ENCODE measurements at places on chromosomes 7 and 10.
A peak's percentile ranks its signal among the peaks of the same experiment; 100 is the strongest.

DNA sequence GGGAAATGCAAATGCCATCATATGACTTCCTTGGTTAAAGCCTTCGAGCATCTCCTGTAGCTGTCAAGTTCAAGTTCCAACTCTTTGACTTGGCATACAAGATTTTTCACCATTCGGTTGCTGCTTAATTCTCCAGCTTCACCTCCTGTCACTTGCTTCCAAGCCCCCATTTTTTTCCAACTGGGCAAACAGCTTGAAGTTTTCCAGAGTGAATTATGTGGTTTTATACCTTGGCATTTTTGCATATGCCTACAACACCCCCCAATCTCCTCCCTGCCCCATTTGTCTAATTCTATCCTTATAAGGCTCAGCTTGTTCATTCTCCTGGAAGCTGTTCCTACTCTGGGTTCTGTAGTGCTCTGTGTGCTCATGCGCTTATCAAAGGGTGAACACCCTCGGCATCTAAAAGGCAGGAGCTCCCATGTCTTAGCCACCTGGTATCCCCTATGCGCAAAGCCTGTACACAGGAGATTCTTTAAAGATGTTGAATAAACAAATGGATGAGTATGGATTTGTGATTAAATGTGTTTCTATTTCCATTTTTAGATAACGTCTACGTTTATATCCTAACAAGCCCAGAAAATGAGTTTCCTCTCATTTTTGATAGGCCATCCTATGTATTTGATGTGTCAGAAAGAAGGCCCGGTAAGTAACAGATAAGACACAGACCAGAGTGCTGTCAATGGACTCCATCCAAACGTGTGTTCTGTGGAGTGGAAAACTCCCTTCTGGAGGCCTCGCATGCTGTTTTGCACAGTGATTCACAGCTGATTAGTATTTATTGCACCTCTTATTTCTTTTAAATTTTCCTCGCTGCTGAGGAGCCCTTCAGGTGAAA is 52.5 kb downstream of the CDHR3 start:
- DNase-seq: no peak

- no peak for DNase-seq
Observed at GRCh38 chr7:120677535-120677934, 180.4 kb downstream of the TSPAN12 start.

GRCh38 chr7:8442814-8443304 is 9.4 kb downstream of the NXPH1 start:
- DNase-seq: peak; percentile 15

DNA sequence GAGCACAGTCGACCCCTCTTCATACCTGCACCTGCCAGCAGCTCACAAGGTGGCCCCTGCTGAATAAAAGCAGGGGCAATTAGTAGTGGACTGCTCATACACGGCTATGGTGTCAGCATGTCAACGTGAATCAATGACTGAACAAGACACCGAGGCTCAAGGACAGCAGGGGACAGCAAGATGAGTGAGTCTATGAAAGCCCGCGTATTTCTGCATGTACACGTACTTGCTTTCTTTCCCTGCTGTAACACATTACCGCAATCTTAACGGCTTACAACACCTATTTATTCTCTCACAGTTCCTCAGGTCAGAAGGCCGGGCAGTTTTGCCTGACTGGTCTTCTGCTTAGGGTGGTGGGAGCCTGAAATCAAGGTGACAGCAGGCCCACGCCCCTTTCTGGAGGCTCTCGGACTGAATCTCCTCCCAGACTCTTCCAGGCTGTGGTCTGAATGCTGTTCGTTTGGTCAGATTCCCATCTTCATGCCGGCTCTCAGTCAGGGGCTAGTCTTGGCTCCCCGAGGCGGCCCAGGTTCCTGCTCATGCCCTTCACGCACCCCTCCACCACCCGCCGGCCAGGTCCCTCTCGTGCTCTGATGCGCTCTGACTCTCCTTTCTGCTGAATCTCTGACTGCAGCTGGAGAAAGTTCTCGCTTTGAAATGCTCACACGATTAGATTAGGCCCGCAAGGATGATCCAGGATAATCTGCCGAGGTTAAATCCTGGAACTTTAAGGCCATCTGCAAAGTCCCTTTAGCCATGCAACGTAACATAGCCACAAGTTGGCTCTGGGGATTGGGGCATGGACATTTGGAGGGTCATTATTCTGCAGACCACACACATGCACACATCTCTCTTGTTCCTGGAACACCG is 7.8 kb upstream of the PPP2R2D start:
- DNase-seq: no peak

DNA sequence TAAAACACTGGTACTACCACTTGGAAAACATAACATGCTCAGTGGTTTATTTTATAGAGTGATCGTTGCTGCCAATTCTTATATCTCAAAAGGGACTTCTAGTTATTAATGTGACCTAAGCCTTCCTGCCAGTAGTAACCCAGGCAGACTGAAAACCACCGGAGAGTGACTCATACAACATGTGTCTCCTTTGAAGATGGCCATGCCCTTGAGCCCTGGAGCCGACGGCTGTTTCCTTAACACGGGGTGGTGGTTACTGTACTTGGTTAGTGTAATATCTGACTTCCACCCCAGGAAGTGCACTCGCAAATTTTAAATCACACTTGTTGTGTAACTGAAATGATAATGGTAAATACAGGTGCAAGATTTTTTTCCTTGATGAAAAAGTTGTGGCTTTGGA is 30.5 kb downstream of the JAKMIP3 start:
- no peak for DNase-seq

DNA sequence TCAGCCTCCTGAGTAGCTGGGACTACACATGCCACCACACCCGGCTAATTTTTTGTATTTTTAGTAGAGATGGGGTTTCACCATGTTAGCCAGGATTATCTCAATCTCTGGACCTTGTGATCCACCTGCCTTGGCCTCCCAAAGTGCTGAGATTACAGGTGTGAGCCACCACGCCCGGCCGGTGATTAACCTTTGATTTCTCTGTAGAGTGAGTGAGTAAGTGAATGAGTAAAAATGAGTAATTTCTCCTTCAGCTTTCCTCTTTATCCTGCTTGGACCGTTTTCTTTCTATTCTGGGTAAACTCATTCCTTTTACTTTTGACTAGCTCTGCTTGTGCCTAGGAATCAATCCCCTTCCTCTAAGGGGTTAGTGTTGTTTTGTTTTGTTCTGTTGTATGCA is 36.8 kb downstream of the ST7 start:
- DNase-seq: no peak

DNA sequence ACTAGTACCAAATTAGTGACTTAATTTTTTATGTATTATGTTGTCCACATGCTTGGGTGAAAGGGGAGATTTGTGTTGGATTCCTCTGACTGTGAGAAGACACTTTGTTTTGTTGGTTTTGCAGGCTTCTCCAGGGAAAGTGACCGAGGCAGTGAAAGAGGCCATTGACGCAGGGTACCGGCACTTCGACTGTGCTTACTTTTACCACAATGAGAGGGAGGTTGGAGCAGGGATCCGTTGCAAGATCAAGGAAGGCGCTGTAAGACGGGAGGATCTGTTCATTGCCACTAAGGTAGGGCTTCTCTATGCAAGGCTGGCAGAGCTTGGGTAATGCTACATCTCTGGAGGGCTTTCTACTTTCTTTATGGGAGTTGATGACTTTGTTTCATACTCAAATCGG is 4.5 kb downstream of the AKR1E2 start:
- no peak for DNase-seq

DNA sequence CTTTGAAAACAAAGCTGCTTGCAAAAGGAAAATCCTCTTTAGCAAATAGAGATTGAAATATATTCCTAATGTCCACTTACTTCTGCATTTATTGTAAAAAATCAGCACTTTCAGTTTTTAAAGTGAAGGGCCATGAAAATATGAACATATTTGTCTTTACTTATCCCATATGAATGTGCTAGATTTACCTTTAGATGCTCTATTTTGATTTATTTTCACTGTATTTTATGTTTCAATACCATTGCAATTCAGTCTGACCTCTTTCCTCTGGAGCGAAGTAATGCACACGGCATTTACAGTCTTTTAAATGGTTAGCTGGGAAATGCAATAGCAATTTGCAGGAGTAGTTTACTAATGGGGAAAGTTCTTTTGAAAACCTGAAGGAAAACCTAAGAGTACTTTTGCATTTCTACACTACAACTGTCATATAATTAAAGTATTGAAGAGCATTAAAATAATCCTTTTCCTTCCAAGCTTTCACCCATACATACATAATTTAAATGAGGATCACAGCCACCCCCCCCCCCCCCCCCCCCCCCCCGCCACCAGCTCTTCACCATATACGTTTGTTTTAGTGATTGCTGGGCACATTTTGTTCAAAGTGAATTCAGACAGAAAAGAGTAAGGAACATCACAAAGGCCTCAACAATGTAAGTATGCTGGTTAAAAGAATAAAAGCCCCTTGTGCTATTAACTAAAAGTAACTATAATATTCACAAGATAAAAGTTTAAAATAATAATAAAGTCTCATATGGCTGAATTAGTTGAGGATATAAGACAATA is 3.5 kb downstream of the SKIDA1 start:
- no peak for DNase-seq

- DNase-seq: peak; percentile 77
Observed at GRCh38 chr7:35519971-35520809, 174.7 kb downstream of the HERPUD2 start.

GRCh38 chr7:127794551-127794950 is 142.6 kb downstream of the SND1 start:
- no peak for DNase-seq

GRCh38 chr7:46450886-46451285 is 529.8 kb upstream of the IGFBP3 start:
- no peak for DNase-seq

GRCh38 chr7:21128062-21128817 is 299.6 kb upstream of the SP4 start:
- no peak for DNase-seq

- no peak for DNase-seq
Observed at GRCh38 chr10:73759512-73760115, 15.4 kb downstream of the SEC24C start.

DNA sequence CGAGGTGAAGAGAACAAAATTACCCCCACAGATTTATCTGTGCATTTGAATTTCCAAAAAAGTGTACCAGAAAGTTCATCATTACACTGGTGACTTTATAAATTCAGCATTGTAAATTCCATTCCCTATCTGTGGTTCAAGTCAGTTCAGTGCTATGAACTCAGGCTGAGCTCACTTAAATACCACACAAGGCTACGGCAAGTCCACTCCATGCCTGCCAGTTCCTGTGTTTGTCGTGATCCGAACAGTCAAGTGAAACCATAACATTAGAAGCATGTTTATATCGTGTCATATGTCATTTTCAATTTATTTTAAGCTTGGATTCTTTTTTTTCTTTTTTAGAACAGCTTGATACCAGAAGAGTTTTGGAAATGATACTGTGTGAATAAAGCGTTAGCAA is 14.8 kb downstream of the MBL2 start:
- peak; percentile 66 for DNase-seq

- peak; percentile 97 for DNase-seq
Observed at GRCh38 chr10:34433241-34434076, 381.6 kb downstream of the PARD3 start.

DNA sequence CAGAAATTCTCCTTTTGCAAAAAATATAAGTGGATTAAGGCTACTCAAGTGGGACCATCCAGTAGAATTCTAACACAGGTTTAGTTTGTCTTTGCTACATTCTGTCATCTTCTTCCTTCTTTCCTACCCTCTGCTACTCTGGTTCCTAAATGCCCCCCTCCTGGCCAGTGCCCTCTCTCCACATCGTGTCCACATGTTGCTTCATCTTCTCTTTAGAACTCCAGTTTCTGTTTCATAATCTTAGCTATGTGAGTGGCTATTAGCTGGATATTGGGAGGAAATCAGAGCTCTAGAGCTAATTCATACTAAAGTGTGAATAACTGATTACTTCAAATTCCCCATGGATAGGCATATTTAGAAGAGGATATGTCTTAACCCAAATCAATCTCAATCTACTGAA is 528.5 kb downstream of the LRMDA start:
- no peak for DNase-seq

GRCh38 chr10:74177140-74177677 is 26.2 kb downstream of the ADK start:
- peak; percentile 73 for DNase-seq

DNA sequence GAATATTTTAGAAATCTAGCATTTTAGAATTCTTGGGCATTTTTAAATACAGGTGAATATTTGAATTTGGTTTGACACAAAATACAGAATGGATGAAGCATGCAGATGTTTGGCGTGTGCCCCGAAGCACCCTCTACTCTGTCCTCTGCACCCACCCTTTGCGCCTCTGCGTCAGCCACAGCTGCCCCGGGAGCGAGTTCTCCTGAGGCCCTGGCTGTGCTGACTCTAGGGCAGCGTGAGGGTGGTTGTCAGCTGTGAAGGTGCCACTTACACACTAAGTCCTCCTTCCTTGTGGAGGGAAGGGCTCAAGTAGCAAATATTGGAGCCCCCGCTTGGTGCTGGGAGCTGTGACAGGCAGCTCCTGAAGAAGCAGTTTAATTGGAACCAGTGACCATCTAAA is 48.4 kb downstream of the DAGLB start:
- DNase-seq: no peak

GRCh38 chr10:133324857-133325260 is 11.8 kb downstream of the CALY start:
- DNase-seq: no peak

- DNase-seq: no peak
Observed at GRCh38 chr10:34241226-34242000, 573.7 kb downstream of the PARD3 start.

DNA sequence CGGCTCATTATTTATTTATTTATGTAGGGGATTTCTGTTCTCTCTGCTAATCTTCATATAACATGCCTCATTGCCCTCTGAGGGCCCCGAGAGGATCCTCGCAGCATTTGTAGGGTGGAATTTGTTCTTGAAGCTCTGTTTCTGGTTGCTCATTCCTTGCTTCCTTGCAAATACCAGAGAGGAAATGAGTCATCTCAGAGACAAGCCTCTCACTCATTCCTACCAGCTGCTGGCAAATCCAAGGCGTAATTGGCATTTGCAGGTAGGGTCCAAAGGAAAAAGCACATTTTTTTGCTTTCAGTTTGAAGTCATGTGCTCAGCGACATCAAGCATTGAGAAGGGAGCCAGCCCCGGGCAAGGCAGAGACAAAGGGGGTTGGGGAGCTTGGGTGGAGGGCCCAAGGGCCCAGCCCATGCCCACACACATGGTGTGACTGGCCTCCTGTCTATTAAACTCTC is 501.6 kb downstream of the GALNT17 start:
- peak; percentile 72 for DNase-seq

DNA sequence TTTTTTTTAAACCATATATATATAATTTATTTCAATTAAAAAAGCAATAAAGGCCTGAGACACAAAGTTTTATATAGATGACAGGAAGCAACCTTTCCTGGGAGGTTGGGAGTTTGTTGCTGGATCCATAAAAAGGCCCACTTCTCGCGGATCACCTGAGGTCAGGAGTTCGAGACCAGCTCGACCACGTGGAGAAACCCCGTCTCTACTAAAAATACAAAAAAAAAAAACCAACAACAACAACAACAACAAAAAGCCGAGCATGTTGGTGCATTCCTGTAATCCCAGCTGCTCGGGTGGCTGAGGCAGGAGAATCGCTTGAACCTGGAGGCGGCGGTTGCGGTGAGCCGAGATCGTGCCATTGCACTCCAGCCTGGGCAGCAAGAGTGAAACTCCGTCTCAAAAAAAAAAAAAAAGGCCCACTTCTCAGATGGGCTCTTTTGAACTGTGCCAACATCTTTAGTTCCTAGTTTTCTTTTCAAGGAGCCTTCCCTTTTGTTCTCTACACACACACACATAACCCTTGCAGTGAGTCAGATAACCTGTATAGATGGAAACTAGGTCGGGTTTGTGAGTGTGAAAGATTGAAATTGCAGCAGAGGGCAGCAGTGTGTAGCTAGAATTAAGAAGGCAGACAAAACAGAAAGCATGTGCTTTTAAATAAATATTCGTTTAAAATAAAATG is 1.2 kb upstream of the SMNDC1 start:
- DNase-seq: peak; percentile 92

GRCh38 chr7:135913404-135913803 is 63.8 kb downstream of the MTPN start:
- no peak for DNase-seq
